ENCODE measurements at places on chromosomes 13 and 19. TPM values are rescaled to one million over a fixed set of nuclear protein-coding genes. Genes with fewer than 3 reads are reported as not detected.

Gene LNX2
- 5.3 TPM for total RNA-seq

DNA sequence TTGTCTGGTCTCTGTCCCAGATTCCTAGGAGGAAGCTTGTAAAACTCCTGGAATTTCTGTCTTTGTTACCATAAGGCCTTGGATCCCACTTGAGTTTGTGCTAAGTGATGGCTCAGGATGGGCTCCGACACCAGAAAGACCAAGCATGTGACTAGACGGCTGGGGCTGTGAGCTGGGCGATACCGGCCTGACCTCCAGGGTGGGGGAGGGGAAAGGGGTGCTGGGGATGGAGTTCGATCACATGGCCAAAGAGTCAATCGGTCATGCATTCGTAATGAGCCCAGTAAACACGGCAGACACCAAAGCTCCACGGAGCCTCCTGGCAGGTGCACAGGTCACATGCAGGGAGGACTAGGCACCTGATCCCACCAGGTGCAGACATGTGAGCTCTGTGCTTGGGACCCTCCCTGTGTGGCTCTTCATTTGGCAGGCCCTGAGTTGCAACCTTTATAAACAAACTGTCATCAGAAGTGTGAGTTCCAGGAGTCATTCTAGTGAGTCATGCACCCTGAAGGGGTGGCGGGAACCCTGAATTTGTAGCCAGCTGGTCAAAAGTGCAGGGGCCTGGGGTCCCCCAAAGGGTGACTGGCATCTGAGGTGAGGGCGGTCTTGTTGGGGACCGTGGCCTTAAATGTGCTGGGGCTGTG lies 27.1 kb downstream of the ELAVL1 start:
- peaks cover 3% of the 10 kb centered on the region for H3K4me1 ChIP-seq
- DNase-seq: no peak
- peaks cover 97% of the 10 kb centered on the region for H3K36me3 ChIP-seq

GRCh38 chr19:15196360-15197005 lies 4.3 kb downstream of the NOTCH3 start:
- H3K27me3 ChIP-seq: peaks cover 30% of the 10 kb centered on the region
- no peaks in the 10 kb centered on the region for H3K36me3 ChIP-seq
- H3K4me3 ChIP-seq: peak overlapping the region; percentile 49
- DNase-seq: no peak
- peaks cover 28% of the 10 kb centered on the region for H3K4me1 ChIP-seq

Gene INSR
- total RNA-seq: 82.3 TPM

Gene KLK3
- total RNA-seq: 134 TPM

Gene RPL13A
- total RNA-seq: 2,908 TPM

Gene KIR2DL1
- not detected for total RNA-seq

DNA sequence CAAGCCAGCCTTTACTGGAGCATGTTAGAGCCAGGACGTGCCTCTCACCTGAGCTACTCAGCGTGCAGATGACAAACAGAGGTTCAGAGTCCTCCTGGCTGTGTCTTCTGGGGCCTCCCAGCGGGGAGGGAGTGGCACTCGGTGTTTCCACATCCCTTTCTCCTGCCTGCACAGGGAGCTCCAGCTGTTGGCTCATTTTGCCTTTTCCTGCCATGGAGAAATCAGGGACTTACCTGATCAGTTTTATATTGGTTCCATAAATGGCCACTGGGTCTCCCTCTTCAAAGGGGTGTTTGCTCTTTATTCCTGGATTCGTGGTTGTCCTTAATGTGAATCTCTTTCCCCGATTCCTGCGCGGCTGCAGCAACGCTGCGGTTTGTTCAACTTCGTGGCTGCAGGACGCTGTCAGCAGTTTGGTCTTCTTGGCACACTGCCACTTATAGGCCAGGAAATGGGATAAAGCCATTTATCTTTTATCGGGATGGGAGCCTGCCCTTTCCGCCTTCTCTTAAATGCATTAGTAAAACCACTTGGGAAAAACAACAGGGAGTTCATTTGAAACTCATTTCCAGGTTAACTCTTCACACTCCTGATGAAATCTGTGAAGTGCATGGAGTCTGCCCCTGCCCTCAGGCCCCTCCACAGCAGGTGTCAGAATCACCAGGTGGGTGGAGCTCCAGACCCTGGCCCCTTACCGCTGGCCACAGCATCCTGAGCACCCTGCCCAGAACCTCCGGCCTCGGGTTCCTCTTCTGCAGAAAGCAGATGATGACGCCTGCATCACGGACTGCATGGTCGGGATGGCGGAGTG lies 39.8 kb upstream of the MCF2L start:
- no peaks in the 10 kb centered on the region for H3K36me3 ChIP-seq
- H3K4me3 ChIP-seq: no peak overlapping the region
- peak; percentile 87 for DNase-seq
- H3K27ac ChIP-seq: no peak overlapping the region
- peaks cover 10% of the 10 kb centered on the region for H3K4me1 ChIP-seq

Gene PDE4C
- total RNA-seq: 25.4 TPM

DNA sequence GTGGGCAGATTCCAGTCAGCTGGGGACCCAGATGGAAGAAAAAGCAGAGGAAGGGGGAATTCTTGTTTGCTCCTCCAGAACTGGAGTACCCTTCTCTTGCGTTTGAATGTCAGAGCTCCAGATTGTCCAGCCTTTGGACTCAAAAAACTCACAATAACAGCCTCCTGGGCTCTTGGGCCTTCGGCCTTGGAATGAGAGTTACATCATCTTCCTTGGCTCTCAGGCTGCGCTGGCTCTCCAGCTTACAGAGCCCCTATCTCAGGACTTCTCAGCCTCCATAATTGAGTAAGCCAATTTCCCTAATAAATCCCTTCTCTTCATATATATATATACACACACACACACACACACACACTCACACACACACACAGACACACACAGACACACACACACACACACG lies 1215.7 kb upstream of the SLC10A2 start:
- H3K27me3 ChIP-seq: no peaks in the 10 kb centered on the region
- no peak overlapping the region for H3K27ac ChIP-seq
- no peaks in the 10 kb centered on the region for H3K36me3 ChIP-seq
- H3K4me1 ChIP-seq: no peaks in the 10 kb centered on the region

DNA sequence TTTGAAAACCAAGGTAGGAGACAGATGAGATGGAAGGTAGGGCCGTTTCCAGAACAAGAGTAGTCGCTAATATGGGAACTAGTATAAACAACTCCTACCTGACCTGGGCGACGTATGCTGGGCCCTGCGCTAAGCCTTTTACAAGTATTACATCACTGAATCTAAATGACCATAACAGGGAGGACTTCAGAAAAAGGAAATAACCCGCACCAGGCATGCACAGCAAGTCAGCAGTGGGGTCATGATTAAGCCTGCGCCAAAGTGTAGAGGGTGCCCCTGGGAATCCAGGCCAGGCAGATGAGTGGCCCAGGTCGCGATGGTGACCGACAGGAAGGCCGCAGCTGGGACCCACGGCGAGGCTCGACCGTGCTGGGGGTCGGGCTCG lies 613 bp downstream of the ATP13A1 start:
- H3K27me3 ChIP-seq: no peaks in the 10 kb centered on the region
- H3K4me3 ChIP-seq: peak overlapping the region; percentile 99
- peak overlapping the region; percentile 98 for H3K27ac ChIP-seq

Gene SBK2
- not detected for total RNA-seq

DNA sequence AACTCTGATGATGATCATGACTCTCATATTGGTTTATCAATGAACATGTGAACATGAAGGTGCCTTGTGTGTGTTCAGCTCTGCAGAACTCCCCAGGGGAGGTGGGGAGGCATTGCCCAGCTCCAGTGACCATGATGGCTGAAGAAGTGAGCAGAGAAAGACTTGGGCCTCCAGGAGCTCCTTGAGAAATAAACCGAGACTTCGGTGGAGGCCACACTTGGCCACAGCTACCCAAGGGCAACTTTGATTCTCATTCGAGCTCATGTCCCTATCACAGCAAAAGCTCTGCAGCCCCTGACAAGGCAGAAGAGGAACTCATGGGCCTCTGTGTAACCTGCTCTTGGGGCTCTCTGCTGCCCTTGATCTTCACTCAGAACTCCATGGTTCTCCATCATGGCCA lies 44.1 kb upstream of the ZNF536 start:
- H3K4me3 ChIP-seq: no peak overlapping the region
- H3K27ac ChIP-seq: no peak overlapping the region
- no peaks in the 10 kb centered on the region for H3K36me3 ChIP-seq
- DNase-seq: no peak

DNA sequence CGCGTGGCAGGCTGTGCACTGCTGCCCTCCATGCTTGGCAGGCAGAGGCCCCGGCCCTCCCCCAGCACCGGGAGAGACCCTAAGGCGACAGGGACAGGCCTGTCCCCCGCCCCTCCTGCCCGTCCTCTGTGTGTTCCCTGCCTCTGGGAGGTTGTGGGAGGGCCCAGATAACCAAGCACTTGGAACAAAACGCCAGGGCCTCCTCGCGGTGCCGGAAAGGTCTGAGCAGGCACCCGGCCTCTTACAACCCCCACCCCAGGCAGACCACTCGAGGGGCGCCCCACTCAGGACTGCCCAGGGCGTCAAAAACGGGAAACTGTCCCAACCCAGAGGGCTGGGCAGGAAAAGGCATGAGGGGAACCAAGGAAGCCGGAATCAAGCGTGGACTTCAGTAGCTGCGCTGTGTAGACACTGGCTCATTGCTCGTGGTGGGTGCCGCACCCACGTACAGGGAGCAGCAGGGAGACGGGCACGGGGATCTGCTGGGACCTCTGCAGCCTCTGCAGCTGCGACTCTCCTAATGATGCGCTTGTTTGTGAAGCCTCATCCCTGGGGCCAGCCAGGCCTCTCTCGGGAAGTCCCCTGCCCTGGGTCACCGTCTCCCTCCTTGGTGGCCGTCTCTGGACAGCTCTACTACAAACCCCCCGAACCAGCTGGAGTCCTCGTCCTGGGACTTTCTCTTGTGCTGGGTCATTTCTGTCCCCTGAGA lies 20.0 kb downstream of the GNA11 start:
- H3K27ac ChIP-seq: no peak overlapping the region
- H3K27me3 ChIP-seq: no peaks in the 10 kb centered on the region
- no peak overlapping the region for H3K4me3 ChIP-seq
- no peak for DNase-seq
- H3K36me3 ChIP-seq: peaks cover 81% of the 10 kb centered on the region

DNA sequence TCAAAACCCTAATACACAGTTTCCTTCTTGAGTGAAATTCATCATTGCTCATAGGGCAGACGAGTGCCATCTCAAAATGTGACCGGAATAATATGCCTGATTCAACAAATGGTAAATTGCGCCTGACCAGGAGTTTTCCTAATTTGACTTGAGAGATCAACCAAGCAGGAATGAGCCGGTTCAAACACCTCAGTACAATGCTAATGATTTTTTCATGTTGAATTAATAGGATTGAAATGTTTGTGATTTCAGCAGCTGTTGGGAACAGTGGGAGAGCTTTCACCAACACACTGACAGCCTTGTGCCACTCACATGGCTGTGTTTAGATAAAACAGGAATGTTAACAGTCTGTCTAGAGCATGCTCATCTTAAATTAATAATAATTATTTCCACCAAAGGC lies 484.8 kb downstream of the PCDH9 start:
- no peak overlapping the region for H3K27ac ChIP-seq
- no peaks in the 10 kb centered on the region for H3K4me1 ChIP-seq
- no peaks in the 10 kb centered on the region for H3K36me3 ChIP-seq
- no peak for DNase-seq

- no peak overlapping the region for H3K4me3 ChIP-seq
- peaks cover 15% of the 10 kb centered on the region for H3K4me1 ChIP-seq
- no peak overlapping the region for H3K27ac ChIP-seq
- no peak for DNase-seq
- H3K36me3 ChIP-seq: no peaks in the 10 kb centered on the region
Observed at GRCh38 chr13:95304453-95304852, 3.2 kb upstream of the ABCC4 start.

Gene ZNF836
- total RNA-seq: 11.7 TPM

Gene TINCR
- not detected for total RNA-seq

- DNase-seq: no peak
- no peaks in the 10 kb centered on the region for H3K36me3 ChIP-seq
- H3K27me3 ChIP-seq: no peaks in the 10 kb centered on the region
- no peak overlapping the region for H3K4me3 ChIP-seq
Observed at GRCh38 chr13:63288576-63288975, 1872.9 kb upstream of the PCDH20 start.

GRCh38 chr13:109781384-109782065 lies 4.9 kb downstream of the IRS2 start:
- H3K27ac ChIP-seq: peak overlapping the region; percentile 67
- peak overlapping the region; percentile 77 for H3K4me3 ChIP-seq
- peaks cover 46% of the 10 kb centered on the region for H3K4me1 ChIP-seq

- no peak overlapping the region for H3K4me3 ChIP-seq
- H3K36me3 ChIP-seq: no peaks in the 10 kb centered on the region
- no peak for DNase-seq
- no peaks in the 10 kb centered on the region for H3K4me1 ChIP-seq
- no peaks in the 10 kb centered on the region for H3K27me3 ChIP-seq
Observed at GRCh38 chr13:80249516-80250212, 91.3 kb downstream of the SPRY2 start.

GRCh38 chr13:113393563-113394338 lies 29.8 kb upstream of the GRTP1 start:
- peak; percentile 94 for DNase-seq
- H3K4me3 ChIP-seq: peak overlapping the region; percentile 77
- H3K4me1 ChIP-seq: peaks cover 14% of the 10 kb centered on the region
- peak overlapping the region; percentile 76 for H3K27ac ChIP-seq

- H3K27me3 ChIP-seq: no peaks in the 10 kb centered on the region
- no peaks in the 10 kb centered on the region for H3K4me1 ChIP-seq
- no peak overlapping the region for H3K4me3 ChIP-seq
- no peaks in the 10 kb centered on the region for H3K36me3 ChIP-seq
- no peak overlapping the region for H3K27ac ChIP-seq
- DNase-seq: no peak
Observed at GRCh38 chr13:72004784-72005374, 137.9 kb upstream of the DACH1 start.

GRCh38 chr13:21420706-21421105 lies 38.4 kb downstream of the ZDHHC20 start:
- no peak overlapping the region for H3K27ac ChIP-seq
- no peak overlapping the region for H3K4me3 ChIP-seq
- no peaks in the 10 kb centered on the region for H3K27me3 ChIP-seq
- peak; percentile 24 for DNase-seq

Gene KLK8
- total RNA-seq: not detected

GRCh38 chr13:24254146-24254841 lies 55.1 kb upstream of the C1QTNF9 start:
- H3K27me3 ChIP-seq: no peaks in the 10 kb centered on the region
- DNase-seq: no peak
- no peaks in the 10 kb centered on the region for H3K4me1 ChIP-seq
- H3K27ac ChIP-seq: peak overlapping the region; percentile 20

GRCh38 chr19:16296713-16297112 lies 27.9 kb upstream of the KLF2 start:
- peak; percentile 74 for DNase-seq
- H3K4me1 ChIP-seq: peaks cover 25% of the 10 kb centered on the region
- no peaks in the 10 kb centered on the region for H3K36me3 ChIP-seq
- H3K27me3 ChIP-seq: no peaks in the 10 kb centered on the region

Measured in stomach (tissue), 19 donors.